ENCODE measurements at places on chromosomes 7 and 10. TPM values are rescaled to one million over a fixed set of nuclear protein-coding genes. Genes with fewer than 3 reads are reported as not detected.

ACSL5 gene
- total RNA-seq = 6.8 TPM

DNA sequence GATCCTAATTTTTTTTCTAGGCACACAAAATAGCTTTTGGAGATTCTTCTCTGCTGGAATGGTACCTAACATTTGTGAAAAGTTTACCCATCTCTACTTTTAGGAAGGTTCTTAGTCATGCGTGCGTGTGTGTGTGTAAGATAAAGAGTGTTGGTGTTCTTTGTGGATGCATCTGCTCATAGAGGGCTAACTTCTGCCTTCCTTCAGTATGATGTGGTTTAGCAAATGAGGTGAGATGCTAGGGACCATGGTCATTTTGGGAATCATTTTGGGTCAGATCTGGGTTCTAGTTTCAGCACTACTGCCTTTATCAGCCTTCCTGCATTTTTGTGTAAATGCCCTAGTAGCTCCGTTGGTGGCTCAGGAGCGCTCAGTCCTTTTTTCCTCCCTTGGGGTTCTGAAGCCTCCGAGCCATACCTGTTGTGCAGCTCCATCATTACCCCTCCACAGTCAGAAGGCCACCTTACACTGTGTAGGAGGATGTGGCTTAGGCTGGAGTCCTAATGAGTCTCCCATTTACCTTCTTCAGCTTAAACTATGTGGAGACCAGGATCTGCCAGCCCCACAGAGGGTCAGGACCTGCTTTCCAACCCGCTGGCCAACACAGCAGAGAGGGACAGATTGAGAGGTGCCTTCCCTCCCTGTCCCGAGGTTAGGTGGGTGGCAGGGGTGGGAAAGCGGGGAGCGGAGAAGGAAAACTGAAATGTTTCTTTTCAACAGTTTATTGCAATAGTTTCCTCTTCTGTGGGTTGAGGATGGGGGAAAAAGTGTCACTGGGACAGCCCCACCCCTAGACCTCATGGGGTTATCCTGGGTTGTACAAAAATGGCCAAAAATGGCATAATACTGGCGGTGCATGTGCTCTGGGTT, 31.2 kb downstream of the TSPAN14 start:
- DNase-seq = no peak

- no peak for DNase-seq
Measured at GRCh38 chr10:110498982-110499795, 1.5 kb downstream of the DUSP5 start.

- no peak for DNase-seq
Measured at GRCh38 chr7:41832941-41833340, 130.1 kb upstream of the INHBA start.

GRCh38 chr10:88960802-88961201, 8.2 kb upstream of the ACTA2 start:
- DNase-seq = no peak

DNA sequence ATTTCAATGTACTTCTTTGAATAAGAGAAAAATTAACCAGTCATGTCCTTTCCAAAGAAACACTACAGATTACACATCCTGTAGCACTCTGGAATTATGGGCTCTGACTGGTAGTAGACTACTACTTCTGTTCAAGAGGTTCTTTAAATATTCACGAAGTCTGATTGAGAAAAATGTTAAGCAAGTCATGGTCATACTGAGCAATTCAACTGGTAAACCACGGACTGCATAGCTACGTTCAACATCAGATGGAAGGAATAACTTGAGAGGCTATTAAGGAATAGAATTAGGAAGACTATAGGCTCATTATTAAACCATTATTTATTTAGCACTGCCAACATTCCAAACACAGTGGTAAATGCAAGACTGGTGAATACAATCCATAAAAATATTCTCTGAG, 160.8 kb downstream of the IMMP2L start:
- no peak for DNase-seq

CHAT gene
- total RNA-seq = 2.9 TPM

DNA sequence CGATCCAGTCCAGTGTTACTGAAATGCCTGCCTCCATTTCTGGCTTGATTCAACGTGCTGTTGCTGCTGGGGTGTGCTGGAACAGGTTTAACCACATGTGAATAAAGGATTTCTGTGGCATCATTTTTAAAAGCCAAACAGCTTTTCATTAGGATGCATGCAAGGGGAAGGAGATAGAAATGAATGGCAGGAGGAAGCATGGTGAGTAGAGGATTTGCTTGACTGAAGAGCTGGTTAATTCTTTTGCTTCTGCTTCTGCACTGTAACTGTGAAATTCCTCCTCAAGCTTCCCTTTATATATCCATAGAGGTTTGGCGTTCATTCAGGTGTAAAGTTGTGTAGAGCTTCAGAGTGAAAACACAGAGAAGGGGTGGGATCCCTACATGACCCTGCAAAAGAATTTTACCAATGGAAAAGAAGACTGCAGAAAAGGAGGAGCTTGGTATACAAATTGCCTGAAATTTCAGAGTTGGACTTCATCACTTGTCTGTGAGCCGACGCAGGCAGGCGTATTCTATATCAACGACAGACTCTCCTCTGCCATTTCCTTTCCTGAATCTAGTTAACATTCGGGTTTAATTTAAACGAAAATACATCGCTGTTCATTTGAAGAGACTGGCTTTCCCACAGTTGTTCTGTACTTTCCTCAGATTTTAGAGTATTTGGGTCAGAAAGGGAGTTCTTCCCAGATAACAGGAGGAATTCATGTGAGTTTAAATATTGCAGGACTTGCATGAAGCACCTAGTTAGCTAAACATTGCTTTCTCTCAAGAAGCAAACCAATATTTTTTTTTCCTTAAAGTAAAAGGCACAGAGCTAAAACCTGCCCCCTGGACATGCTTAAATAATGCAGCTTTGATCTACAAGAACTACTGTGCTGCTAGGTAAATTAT, at the start of gene SOSTDC1:
SOSTDC1 (minus strand) TSS at position 270 of the 893 bp plus-strand sequence; CDS start at position 200, 70 bp downstream.
- DNase-seq = peak; percentile 29

DNA sequence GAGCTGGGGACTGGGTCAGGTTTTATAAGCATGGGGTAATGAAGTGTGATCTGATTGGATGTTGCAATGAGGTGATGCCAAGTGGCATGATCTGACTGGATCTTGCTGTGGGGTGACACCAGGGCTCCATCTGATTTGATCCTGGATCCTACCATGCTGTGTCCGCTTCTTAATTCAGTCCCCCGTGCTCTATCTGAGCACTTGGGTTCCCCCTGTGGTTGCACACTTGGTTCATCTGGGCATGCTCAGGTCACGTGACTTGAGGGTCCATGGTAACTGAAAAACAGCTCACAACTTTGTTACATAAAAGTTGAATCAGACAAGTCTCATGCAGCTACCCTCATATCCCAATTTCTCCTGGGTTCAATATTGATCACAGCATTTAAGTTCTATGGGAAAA, 448.6 kb upstream of the NRP1 start:
- DNase-seq = no peak

DNA sequence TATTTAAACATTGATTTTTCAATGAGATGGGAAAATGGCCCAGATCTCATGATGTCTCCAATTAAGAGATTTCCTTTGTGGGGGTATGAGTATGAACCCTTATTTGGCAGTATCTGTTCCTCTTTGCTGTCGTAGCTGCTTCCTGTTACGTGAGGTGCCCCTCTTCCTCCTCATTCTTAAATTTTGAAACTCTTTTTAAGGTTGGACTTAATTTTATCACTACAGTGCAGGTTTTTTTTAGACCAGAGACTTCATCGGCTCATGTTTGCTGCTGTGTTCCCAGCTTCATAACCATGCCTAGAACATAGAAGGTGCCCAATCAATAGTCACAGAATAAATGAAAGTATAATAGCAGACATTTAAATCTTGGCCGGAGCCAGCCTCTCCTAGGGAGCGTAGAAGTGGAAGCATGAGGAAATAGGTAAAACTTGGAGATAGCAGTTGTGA, 2.4 kb downstream of the MIOS start:
- no peak for DNase-seq

DNA sequence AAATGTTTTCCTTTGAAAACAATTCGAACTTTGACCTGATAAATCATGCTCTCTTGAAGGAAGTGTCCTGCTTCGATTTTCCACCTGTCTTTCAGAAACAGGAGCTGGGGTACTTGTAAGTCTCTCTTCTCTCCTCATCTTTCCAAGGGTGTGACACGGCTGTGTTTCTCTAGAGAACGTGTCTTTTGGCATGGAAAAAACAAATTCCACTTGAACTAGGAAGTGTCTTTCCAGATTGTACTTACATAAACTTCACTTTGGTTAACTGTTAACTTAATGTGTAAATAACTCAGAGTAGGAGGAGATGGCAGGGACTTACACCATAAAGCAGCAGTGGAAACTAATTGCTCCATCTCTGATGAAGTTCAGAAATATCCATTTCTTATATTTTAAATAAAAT, 4.2 kb upstream of the CALCR start:
- no peak for DNase-seq

- peak; percentile 32 for DNase-seq
Measured at GRCh38 chr7:124764847-124765400, 668 bp downstream of the GPR37 start.

GRCh38 chr10:75508814-75509306, 77.4 kb downstream of the LRMDA start:
- DNase-seq = no peak

GRCh38 chr10:43970717-43971116, 322.0 kb upstream of the ZNF32 start:
- DNase-seq = peak; percentile 39

Data from spinal cord (tissue), 10 donors.